ENCODE measurements at places on chromosomes 13 and 19.

DNA sequence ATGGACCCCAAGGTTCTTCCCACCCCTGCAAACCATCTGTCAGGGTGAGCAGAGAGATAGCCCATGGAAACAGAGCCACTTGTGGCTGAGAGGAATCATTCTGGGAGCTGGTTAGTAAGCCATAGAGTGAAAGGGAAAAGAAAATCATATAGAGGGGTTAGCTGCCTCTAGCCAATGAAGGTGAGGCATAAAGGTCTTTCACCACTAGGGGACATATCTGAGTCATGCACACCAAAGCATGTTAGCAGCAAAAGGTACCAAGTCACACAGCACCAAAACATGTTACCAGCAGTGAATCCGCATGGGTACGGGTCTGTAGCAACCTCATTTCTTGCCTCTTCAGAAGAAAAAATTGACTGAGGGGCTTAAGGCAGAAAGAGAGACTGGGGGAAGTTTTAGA is 76.7 kb upstream of the ZNF43 start:
- no peak for DNase-seq

- DNase-seq: no peak
These were observed 115.9 kb downstream of the DACH1 start for GRCh38 chr13:71751073-71751472.

- DNase-seq: peak; percentile 65
These were observed 5.7 kb downstream of the JAK3 start for GRCh38 chr19:17841810-17842662.

DNA sequence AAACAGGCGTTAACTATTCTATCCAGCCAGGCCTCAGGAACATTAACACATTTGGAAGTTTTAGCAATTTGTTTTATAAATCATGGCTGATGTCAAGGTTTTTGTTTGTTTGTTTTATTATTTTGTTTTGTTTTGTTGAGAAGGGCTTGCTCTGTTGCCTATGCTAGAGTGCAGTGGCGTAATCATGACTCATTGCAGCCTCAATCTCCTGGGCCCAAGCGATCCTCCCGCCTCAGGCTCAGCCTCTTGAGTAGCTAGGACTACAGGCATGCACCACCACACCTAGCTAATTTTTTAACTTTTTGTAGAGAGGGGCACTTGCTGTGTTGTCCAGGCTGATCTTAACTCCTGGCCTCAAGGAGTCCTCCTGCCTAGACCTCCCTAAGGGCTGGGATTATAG is 28.3 kb downstream of the NUP58 start:
- DNase-seq: no peak

GRCh38 chr13:35781036-35782000 is 304.8 kb upstream of the MAB21L1 start:
- DNase-seq: no peak

DNA sequence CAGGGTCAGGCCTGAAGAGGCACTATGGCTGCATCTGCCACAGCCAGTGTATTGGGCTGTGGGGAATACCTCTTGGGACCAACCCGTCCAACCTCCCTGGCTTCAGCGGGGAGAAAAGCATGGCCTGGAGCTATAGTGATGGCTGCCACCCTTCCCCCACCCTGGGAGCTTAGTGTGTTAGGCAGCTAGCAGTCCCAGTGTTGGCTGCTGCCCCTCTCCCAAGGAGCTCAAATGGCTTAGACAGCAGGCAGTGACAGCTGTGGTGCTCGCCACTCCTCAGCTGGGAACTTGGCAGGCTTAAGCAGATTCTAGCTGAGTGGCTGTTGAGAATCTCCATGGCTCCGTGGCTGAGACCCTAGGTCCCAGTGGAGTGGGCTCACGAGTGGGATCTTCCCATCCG is 19.7 kb downstream of the ACOD1 start:
- DNase-seq: no peak

GRCh38 chr13:38223089-38223488 is 126.6 kb upstream of the UFM1 start:
- no peak for DNase-seq

DNA sequence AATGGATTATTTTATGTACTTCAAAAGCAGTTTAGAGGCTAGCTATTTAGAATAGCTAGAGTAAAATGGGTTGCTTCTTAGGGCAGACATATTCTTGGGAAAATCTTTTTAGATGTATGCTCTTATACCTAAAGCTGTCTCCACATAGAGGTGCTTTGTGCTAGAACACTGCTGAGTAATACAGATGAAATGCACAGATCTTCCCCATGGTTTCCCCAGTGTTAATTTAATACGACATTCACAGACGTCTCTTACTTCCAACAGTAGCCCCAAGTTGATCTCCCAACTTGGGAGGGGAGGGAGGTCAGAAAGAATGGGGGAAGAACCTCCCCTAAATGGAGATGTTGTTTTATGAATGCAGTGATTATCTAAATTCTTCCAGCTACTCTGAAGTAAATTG is 16.9 kb downstream of the NALCN start:
- DNase-seq: no peak

DNA sequence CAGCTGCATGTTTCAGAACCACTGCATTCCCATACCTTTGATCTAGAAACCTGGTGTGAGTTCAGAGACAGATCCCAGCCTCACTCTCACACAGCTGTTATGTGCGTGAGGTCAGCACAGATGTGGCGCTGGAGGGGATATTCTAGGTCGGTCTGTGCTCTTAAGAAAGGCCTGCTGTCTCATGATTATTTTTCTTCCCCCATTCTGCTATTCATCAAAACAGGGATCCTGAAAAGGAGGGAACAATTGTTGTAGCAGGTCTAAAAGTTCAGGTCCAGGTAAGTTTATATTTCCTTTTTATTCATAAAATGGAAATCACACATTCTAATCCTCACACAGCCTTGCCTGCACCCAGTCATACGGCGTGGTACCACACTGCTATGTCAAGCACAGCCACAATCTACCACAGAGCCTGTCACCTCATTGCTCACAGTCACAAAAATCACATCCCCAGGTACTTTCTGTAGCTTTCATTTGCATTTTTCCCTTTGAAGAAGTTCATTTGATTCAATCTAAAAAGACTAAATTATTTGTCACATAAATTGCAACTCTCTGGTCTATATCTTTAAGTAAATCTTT is 867 bp downstream of the ZNF546 start:
- DNase-seq: peak; percentile 31

- DNase-seq: no peak
These were observed 1891.6 kb upstream of the PCDH20 start for GRCh38 chr13:63307228-63307627.

DNA sequence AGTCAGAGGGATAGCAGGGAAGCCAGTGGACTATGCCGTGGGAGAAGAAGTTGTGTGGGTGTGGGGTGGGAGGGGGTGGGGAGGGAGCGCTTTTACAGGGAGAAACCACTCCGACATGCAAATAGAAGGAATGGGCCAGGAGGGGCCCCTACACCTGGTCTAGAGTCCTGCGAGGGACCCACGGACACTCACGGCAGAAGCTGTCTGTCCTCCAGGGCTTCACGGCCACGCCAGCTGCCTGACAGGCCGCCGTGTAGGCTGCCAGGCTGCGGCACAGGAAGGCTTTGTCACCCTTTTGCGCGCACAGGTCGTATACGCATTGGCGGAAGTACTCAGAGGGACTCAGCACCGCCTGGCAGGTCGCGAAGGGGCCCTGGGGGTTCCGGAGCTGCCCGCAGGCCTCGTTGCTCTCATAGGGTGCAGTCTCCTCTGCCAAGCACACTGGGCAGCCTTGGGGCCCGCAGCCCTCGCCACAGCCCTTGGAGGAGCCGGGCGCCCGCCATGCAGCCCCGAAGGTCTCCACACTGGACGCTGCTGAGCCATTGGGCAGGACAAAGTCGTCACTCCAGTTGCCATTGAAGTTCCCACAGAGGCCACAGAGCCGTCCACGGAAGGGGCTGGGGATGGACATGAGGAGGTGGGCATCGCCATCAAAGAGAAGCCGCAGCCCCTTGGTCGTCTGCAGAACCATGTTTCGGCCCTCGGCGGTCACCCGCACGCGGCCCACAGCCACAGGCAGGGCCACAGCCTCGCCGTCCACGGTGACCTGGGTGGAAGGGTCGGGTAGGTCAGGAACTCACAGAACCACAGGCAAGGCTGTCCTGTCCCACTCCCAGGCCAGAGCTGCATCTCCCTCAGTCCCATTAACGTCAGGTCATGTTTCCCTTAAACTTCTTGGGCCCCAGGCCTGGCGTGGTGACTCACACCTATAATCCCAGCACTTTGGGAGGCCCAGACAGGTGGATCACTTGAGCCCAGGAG is 26.0 kb upstream of the FBL start:
- no peak for DNase-seq

DNA sequence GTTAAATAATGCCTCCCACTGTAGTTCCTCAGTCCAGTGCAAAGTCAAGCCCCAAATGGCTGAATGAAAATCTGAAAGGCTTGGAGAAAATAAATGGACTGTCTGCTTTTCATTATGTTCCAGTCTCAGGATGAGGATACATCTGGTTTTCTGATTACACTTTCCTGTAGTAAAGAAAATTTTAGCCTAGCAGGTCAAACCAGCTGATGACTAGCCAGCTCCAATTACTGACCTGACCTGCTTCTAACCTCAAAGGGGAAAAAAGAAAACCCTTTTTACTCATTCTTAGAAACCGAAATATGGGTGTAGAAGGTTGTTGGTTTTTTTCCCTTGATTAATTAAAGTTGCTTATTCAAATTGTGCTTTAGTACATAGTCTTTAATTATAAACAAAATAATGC is 418.4 kb downstream of the EFNB2 start:
- no peak for DNase-seq

DNA sequence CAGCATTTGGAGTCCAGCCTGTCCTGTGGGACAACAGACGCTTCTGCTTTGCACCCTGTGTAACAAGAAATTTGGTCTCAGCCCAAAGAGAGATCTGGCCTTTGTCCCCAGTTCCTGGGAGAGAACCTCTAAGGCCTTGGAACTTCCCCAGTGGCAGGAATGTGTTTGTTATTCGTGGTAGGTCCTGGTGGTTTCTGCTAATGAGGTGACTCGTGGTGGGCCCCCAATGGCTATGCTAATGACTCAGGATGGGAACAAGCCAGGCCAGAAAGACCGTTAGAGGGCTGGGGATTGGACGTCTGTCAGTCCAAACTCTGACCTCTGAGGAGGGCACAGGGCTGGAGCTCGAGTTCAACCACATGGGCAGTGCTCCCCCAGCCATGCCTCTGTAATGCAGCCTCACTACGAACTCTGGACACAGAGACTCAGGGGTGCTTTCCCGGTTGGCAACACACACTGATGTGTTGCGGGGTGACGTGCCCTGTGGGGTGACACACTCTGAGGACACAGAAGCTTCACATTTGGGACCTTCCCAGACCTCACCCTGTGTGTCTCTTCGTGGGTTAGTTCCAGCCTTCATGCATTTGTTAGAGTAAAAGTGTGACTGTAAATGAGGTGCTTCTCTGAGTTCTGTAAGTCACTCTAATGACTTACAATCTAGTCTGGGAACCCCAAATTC is 38.9 kb downstream of the TEX29 start:
- no peak for DNase-seq

DNA sequence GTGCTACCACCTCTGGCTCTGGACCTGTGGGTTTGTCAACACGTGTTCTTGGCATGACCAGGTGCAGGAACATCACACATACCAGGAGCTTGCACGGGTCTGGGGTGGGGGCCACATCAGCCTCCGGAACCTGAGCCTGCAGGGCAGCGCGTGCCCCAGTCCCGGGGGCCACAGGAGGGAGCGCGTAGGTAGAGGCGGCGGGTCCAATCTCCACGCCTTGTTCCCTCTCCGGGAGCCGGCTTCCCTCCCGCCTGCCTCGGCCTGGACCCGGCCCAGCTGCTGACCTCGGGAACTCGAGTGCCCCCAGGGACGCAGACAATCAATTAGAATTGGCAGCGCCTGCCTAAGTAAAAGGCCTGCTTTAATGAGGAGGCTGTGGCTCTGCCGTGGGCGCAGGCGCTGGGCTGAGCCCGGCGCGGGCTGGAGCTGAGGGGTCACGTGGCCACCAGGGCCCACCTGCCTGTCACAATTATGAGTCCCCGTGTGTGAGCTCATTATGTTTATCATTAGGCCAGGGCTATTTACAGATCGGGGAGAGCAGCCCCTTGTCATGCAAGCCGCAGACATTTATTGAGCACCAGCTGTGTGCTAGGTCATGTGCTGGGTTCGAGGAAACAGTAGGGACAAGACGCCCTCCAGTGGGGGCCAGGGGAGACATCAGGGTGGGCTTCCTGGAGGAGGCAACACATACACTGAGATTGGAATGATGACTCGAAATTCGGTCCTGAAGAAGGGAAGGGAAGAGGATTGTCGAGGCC is 32.2 kb upstream of the TNFAIP8L1 start:
- DNase-seq: no peak

- DNase-seq: no peak
These were observed 136.1 kb downstream of the ATP8A2 start for GRCh38 chr13:25507841-25508240.

- DNase-seq: peak; percentile 79
These were observed at the start of gene RASL11A for GRCh38 chr13:27270594-27271520. Gene RASL11A, plus strand, starts transcription at chr13:27270830. Its CDS starts 115 bp downstream, at chr13:27270945.

DNA sequence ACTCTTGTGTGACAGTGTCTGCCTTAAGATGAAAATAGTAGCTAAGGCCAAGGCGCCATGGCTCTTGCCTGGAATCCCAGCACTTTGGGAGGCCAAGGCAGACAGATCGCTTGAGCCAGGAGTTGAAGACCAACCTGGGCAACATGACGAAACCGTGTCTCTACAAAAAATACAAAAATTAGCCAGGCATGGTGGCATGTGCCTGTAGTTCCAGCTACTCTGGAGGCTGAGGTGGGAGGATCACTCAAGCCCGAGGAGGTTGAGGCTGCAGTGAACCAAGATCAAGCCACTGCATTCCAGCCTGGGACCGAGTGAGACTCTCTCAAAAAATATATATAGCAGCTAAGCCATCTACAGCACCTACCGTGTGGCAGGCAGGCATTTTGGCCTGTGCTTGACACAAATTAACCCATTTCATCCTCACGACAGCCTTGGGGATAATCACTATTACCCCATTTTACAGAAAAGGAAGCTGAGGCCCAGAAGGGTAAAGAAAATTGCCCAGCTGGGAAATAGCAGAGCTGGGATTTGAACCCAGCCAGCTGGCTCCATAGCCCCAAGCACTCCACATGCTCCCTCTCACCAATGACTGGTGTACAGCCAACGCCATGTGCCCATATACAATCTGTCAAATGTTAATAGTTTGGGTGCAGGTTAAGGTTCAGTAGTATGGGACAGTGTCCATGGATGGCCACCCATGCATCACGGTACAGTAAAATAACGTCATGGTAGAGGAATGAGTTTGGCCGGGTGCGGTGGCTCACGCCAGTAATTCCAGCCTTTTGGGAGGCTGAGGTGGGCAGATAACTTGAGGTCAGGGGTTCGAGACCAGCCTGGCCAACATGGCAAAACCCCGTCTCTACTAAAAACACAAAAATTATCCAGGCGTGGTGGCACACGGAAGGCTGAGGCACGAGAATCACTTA is 3.1 kb downstream of the SLC1A5 start:
- no peak for DNase-seq

GRCh38 chr13:59144700-59145099 is 1019.0 kb downstream of the DIAPH3 start:
- no peak for DNase-seq

DNA sequence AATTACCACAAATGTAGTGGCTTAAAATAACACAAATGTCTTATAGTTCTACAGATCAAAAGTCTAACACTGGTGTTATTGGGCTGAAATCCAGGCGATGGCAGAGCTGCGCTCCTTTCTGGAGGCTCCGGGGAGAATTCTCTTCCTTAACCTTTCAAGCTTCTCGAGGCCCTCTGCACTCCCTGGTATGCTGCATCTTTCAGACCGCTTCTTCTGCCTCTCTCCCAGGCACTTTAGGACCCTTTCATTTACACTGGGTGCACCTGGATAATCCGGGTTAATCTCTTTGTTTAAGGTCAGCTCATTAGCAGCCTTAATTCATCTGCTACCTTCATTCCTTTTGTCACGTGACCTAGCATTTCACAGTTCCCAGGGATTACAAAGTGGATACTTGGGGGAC is 211.3 kb upstream of the RFC3 start:
- DNase-seq: no peak

- no peak for DNase-seq
These were observed 10.5 kb upstream of the NBEA start for GRCh38 chr13:34931572-34931971.
